ENCODE measurements at places on chromosomes 6 and 20.

DNA sequence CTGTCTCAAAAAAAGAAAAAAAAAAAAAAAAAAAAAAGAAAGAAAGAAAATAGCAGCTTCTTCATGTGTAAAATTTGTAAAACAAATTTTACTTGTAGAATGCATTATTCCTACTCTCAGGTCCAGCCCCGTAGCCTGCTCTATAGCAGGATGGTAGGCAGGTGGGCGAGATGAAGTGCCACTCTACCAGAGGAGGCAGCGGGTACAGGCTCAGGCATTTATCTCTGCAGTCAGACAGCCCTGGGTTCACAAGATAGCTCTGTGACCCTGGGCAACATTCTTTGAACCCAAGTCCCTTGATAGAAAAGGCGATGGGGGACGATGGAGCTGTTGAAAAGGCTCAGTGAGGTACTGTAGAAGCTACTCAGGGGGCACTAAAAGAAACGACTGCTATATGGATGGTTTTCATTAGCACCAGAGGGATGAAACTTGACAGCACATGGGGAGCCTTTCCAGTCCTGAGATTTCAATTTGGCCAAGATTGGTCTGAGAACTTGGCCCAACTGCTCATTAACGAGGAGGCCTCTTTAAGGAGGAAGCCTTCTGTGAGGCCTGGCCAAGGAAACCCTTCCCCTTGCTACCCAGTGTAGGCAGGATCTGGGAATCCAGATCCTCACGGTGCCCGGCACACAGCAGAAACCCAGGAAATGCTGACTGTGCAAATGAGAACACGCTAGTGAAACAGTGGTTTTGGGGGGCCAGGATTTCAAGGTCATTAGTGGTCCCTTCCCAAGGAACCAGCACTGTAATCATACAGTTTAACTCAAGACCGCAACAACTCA lies 63.1 kb downstream of the MYH7B start:
- no peak for DNase-seq

DNA sequence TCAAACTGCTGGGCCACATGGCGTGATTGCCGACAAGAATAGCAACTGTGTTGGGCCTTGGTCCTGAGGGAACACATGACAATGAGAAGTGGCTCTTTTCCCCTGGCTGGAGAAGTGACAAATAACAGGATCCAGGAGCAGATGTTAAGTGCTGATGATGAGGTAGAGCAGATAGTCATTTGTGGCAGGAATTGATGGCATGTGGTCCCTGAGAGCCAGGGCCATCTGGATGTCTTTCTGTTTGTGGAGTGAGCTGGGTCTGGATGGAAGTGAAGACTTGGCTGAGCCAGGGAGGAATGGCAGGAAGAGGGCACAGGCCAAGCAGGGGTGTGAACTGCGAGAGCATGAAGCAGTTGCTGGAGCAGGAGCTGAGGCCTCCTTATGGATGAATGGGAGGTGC lies 67.8 kb downstream of the SCAND1 start:
- DNase-seq, result no peak

DNA sequence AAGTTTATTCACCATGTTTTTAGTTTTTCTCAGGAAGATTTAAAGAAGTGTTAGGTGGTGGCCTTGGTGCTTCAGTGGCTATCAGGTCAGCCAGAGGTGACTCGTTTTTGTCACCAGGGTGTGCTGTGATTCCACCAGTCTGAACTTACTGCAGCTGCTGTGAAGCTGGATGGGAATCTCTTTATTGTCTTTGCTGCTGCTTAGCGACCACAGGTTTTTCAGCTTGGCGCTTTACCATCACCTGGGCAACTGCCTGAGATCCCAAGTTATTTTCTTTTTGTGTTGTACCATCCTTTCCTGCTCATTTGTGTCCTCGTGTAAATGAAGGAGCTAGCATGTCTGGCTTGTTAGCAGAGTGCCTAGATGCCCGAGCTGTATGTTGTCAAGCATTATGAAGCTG lies 146.9 kb downstream of the MACROD2 start:
- peak; percentile 24 for DNase-seq

DNA sequence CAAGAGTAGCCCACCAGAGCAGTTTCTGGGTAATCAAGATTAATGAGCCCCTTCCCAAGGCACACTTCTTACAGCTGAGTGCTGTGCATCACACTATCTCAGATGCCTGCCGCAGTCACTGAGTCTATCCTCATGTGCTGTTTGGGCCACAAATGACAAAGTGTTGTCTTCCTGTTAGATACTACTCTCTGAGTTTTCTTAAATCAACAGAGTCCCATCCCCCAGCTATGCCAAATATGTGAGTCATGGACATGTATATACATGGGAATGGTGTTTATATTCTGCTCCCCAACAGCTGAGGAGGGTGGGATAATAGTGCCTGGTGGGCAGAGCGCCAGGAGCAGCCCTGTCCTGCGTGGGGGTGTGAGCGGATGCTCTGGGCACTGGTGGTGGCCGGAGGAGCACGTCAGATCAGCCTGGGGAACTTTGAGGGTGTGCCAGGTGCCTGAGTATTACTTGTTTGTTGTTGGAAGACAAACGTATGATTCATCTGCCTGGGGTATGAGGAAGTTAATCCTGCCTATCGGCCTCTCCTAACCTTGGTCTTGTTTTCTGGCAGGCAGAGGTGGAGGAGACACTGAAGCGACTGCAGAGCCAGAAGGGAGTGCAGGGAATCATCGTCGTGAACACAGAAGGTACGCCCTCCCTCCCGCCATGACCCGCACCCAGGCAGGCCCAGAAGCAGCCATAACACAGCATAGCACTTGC lies 9.6 kb downstream of the DYNLRB1 start:
- peak; percentile 93 for DNase-seq

GRCh38 chr6:134816300-134816699 lies 133.6 kb downstream of the ALDH8A1 start:
- DNase-seq, result no peak

- DNase-seq, result no peak
These were observed 121.3 kb downstream of the PHACTR3 start for GRCh38 chr20:59725476-59726280.

DNA sequence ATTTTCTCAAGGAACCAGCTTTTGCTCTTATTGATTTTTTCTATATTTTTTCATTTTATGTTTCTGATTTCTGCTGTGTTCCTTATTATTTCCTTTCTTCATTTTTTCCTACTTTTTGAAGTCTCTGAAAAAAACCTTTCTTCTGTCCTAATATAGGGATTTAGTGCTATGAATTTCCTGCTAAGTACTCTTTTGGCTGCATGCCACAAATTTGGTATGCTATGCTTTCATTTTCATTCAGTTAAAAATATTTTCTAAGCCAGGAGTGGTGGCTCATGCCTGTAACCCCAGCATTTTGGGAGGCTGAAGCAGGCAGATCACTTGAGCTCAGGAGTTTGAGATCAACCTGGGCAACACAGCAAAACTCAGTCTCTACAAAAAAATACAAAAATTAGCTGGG lies 30.6 kb downstream of the SIRPD start:
- no peak for DNase-seq

DNA sequence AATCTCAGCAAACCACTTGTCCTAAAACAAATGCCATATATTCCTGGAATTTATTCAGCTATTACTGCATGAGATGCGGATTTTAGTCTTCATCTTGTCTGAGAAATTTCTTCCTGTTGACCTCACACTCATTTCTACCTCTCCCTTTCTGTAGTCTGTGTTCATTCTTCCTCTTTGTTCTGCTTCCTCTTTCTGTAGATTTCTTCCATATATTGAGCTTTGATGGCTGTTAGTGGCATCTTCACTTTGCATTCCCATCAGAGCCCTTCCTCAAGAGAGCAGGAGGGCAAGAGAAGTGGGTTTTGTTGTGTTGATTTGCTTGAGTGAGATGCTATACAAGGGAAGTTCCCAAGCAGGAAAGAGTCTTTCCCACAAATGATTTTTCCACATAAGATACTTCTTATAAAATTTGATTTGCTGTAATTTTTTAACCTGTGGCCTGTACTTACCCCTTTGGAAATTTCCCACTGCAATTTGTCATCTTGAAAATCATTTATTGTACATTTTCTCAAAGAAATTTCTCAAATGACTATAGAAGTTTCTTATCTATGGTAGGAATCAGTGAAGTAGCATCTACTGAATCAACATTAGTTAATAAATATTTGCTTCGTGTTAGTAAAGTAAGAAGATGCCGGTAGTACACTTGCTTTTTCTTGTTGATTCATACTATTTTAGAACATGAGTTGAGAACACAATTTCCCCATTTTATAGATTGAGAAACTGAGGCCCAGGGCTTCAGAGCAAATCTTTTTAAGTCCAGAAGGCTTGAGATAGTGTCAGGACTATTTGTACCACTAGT lies 43.8 kb downstream of the MAP3K4 start:
- no peak for DNase-seq
